T-helper 1 cell (primary cell): ENCODE measurements at places on chromosomes 2 and 18.

DNA sequence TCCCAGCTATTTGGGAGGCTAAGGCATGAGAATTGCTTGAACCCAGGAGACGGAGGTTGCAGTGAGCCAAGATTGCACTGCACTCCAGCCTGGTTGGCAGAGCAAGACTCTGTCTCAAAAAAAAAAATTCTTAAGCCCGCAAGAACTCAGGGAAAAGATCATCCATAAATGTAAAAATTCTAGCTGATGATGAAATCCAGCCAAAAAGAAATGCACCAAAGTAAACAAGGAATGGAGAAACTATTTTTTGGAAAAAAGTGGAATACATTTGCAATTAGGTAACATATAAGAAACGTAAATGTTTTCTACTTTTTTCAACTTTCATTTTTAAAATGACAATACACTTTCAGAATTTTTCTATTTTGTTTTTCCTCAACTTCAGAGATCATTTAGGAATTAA, 61.3 kb downstream of the ASXL2 start:
- no peak for DNase-seq

GRCh38 chr2:223762853-223763252, 74.5 kb downstream of the AP1S3 start:
- no peak for DNase-seq

- no peak for DNase-seq
These were observed 41.7 kb upstream of the MALL start for GRCh38 chr2:110157153-110157793.

- no peak for DNase-seq
These were observed 45.9 kb downstream of the RPIA start for GRCh38 chr2:88737385-88737784.

GRCh38 chr18:64809801-64810200, 660.9 kb upstream of the LINC00305 start:
- no peak for DNase-seq

DNA sequence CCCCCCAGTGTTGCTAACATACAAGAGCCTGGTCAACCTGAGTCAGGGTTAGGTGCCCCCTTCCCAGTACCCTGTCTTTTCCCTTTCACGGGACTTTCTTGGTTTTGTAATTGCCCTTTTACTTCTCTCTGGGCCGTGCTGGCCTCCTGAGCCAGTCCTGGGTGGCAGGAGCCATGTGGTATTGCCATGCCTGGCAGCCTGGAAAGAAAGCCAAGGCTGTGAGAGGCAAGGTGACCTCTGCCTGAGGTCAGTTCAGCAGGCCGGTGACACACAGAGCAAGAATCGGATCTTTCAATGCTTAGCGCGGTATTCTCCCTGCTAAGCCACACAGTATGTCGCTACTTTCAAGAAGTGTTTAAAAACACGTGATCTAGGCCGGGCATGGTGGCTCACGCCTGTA, 52.3 kb downstream of the C18orf63 start:
- DNase-seq, result no peak

- no peak for DNase-seq
These were observed 10.6 kb downstream of the PLEKHB2 start for GRCh38 chr2:131115752-131116151.

- no peak for DNase-seq
These were observed 1.3 kb downstream of the CPS1 start for GRCh38 chr2:210557721-210558120.
